ENCODE measurements at places on chromosomes 16 and 17. TPM values are rescaled to one million over a fixed set of nuclear protein-coding genes. Genes with fewer than 3 reads are reported as not detected.

The TANGO6 gene
- 8.2 TPM for total RNA-seq

DNA sequence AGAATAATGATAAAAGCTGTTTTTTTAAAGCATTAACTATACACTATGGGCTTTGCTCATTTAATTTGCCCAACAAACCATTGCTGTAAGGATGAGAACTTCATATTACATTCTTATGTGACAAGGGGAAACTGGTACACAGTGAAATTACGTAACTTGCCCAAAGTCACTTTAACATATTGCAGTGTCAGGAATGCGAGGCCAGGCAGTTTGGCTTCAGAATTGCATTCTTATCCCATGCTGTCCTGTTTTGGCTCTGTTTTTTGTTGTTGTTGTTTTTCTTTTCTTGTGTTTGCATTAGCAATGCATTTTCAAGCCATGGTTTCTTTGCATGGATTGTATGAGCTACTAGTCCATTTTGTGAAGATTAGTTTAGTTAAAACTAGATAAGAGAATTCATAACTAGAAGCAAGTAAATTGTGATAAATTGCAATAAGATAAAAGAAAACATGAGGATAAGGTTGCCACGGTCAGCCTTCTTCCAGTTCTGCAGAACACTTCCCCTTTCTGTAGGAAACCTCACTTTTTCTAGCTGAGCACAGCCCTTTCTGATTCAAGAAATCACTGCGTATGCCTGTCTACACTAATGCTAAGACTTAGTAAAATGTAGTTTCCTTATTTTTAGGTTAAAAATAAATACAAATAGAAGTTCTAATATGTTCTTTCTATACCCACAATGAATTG lies 221.3 kb upstream of the KCNJ16 start:
- DNase-seq = peak; percentile 3

- DNase-seq = no peak
Measured at GRCh38 chr17:6249732-6250131, 179.6 kb downstream of the WSCD1 start.

DNA sequence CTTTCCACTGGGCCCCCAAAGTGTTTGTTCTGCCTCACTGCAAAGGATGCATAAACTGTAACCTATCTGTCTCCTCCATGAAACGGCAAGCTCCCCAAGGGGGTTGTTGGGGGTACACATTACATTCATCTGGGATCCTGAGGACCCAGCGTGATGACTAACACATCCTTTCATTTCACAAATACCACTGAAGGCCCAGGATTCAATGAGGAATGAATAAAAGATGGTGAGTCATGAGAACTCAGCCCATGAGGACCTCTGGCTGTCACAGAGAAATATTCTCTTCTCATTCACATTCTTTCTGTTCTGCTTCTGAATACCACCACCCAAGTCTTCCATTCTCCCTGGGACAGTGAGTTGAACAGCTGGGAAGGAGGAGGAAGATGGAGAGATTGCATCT lies 149.8 kb downstream of the RBFOX3 start:
- no peak for DNase-seq

DNA sequence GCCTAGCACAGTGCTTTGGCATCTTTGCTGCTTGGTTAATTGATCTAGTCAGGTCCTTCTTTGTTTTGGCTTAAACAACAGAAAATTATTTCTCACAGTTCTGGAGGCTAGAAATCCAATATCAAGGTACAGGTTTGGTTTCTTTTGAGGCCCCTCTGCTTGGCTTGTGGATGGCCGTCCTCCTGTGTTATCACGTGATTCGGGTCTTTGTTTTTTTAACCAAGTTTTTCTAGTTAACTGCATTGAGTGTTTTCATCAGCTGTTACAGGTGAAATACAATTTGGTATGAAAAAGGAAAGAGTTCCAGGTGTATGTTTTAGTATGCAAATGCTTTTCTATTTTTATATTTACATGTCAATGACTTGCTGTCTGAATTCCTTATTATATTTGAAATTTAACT lies 2.8 kb downstream of the NLK start:
- DNase-seq = no peak

- DNase-seq = no peak
Measured at GRCh38 chr17:43578699-43579565, 32.8 kb upstream of the ETV4 start.

DNA sequence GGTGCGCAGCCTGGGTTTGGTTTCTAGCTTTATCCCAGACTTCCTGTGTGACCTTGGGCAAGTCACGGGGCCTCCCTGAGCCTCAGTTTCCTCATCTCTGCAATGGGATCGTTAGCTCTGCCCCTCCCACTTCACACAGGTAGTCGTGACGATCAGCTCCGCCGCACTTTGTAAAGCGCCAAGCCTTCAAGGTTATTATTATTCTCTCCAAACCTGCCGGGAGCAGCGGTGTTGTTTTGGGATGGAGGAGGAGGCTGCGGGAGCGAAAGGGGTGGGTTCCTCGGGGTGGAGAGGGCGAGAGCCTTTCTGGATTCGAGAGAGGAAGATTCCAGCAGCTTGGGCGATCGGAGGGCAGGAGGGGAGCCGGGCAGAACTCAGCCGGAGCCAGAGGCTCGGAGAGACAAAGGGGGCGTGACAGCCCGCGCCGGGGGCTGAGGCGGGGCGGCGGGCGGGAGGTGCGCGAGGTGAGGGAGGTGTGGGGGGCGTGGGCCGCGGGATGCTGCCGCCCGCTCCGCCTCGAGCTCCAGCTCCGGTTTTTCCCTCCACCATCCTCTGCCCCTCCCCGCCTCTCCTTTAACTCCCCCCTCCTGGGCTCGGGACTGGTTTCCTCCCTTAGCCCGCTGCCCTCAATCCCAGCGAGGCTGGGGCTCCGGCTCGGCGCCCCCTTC lies at the start of gene EFNB3:
Gene EFNB3, plus strand, starts transcription at position 602 of the 668 bp plus-strand sequence. CDS start 397 bp downstream, outside the sequence.
- DNase-seq = no peak

DNA sequence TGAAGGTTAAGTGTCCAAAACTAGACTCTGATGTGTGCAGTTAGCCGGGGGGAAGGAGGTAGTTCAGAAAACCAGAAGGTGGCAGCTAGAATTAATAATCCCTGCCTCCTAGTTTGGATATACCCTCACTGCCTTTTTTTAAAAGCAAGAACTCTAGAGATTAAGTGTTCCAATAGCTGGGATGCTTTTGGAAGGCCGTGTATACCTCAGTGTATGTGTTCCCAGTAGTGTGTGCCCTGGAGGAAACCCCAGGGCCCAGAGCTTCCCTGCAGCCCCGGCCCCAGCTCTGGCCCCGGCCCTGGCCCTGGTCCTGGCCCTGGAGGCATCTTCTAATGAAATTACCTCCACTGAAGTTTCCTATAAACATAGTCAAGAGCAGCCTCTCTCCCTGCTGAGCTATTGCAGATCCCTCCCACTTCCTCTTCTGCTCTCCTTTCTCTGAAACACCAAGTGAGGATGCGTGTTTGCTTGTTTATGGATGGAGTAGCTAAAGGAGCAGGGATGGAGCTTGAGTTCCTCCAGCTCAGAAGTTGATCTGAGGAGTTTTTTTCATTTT lies 130.7 kb downstream of the PRKCA start:
- no peak for DNase-seq

The ST3GAL2 gene
- 4.2 TPM for total RNA-seq

The MEOX1 gene
- 3.5 TPM for total RNA-seq

- DNase-seq = no peak
Measured at GRCh38 chr16:48914070-48914469, 304.1 kb upstream of the N4BP1 start.

- DNase-seq = no peak
Measured at GRCh38 chr17:78124081-78124835, 4.3 kb downstream of the TMC6 start.

The RAMP2 gene
- 10.3 TPM for total RNA-seq

DNA sequence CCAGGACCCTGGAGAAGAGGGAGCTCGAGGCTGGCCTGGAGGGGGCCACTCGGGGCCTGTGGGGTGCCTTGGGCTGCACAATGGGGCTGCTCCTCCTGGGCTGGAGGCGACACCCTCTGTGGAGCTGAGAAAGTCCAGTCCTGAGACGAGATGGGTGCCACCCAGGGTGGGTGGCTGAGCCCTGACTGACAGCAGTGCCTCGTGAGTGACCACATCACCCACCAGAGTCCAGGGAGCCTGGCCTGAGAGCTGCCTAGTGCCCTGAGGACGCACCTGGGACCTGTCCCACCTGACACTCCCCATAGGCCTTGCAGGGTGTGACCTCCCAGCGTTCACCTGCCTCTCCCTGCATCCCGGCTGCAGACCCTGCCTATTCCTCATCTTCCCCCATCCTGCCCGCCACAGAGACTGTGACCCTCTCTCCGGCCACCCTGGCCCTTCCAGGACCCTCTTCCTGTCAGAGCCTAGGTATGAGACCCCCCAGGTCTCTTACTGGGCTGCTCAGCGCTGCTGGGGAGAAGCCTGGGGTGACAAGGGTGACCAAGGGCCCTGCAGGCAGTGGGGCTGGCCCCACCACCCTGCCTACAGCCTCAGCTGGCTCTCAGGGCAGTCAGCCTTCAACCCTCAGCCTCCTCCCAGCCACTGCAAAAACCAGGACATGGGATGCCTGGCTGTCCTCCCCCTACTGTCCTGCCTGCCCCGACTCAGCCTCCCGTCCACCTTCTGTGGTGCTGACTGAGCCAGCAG lies 41.2 kb downstream of the TNFRSF13B start:
- no peak for DNase-seq

The KRT40 gene
- not detected for total RNA-seq

DNA sequence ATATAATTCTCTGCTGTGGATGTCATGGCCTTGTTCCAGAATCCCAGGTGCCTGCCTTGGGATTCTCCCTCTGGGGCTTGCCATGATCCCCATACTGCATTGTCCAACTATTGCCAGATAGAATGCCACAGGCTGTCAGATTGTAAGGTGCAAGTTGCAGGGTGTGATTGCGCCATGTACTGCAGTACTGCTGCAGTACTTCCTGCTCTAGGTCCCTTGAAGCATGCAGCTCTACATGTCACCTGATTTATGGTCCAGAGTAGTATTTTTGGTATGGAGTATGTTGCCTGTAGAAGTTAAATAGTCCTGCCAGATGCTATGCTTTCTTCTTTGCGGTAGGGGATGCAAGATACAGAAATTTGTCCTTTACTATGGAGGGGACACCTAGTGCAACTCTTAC lies 7.0 kb upstream of the SLFN5 start:
- DNase-seq = no peak

DNA sequence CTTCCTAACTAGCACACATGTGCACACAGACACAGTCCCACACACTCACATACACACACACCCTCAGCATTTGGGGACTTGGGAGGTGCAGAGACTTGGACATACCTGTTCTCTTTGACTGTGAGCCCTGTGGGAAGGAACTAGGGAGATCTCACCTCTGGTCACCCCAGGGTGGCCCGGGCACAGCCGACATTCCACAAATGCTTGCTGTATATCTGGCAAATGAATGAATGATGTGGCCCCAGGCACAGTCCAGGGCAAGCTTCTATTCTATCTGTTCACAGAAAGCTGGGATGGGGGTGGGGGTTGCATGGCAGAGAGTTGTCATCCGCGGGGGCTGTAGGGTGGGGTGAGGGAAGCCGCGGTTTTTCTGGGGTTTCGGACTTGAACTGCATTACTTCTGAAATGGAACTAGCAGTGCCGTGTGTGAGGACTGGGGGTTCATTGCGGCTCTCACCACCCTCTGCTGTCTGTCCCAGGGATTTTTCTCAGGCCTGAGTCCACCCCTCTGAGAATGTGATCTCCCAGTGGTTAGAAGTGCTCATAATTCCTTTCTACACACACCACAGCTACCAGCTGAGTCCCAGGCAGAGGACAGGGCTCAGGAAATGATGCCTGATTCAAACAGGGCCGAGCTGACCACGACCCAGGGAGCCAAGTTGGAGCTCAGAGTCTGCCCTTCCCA lies 3.3 kb upstream of the RIPOR1 start:
- no peak for DNase-seq

The GAST gene
- not detected for total RNA-seq

DNA sequence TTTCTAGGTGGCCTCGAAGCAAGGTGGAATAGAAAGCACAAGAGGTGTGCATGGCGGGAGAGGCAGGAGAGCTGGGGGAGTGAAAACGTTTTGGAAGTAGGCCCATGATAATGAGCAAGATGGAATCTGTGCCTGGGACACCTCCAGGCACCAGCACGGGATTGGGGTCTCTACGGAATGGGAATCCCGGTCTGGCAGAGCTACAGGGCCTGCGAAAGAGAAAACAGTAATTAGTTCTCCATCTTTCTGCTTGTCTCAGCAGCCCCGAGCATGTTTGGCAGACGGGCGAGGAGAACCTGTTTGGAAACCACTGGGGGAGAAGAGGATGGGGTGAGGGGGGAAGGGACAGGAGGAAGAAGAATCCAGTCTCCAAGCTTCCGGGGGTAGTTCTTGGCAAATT lies 258.7 kb downstream of the SOX9 start:
- no peak for DNase-seq

The ITGB3 gene
- 6.8 TPM for total RNA-seq

GRCh38 chr17:61158376-61158775 lies 241.3 kb upstream of the TBX2 start:
- DNase-seq = no peak

The KRTAP4-4 gene
- total RNA-seq = not detected

The CACNG1 gene
- not detected for total RNA-seq

DNA sequence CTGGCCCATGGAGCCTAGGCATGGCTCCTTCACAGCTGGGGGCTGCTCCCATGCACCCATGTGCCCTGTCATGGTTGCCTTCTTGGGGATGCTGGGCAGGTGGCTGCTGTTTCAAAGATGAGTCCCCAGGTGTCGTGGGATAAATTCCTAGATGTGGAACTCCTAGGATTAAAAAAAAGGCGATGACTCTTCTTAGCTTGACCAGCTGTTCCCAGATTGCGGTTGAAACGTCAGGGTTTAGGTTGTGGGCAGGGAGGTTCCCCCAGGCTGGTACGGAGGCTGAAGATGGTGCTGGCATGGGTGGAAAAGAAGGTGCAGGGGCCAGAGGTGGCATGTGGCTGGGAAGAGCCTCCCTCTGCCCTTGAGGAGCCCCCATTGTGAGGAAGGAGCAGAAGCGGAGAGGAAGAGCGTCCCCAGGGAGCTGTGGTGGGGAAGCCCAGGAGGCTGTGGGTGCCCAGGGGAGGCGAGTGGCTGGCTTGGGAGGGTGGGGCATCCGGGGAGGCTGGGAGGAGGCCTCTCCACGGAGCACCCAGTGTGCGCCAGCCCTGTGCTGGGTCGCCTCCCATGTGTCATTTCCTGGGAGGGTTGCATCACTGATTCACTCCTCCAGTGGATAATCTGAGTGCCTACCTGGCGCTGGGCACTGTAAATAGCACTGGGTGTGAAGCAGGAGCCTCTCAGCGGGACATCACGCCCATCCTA lies 7.5 kb upstream of the KCNJ12 start:
- no peak for DNase-seq

The HOXB5 gene
- 19.9 TPM for total RNA-seq

GRCh38 chr17:76369804-76370203 lies 14.6 kb upstream of the SPHK1 start:
- DNase-seq = no peak

- peak; percentile 59 for DNase-seq
Measured at GRCh38 chr17:78343543-78344201, 16.2 kb downstream of the SOCS3 start.

GRCh38 chr17:42655528-42655927 lies 3.6 kb upstream of the TUBG2 start:
- no peak for DNase-seq

The CHST5 gene
- 111 TPM for total RNA-seq

DNA sequence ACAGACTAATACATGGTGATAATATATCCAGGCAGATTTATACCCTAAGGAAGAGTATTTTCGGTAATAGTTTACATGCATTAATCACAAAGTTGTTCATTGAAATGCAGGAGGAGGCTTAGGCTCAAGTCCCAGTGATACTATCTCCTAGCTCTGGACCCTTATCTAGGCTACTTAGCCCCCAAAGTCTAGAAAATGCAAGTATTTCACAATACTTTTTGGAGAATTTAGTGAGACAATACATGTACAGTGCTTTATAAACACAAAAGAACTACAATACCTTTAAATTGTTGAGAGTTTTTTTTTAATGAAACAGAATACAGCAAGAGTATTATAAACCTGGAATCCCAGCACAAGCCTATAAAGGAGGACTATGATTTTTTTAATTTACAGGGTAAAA lies 473.9 kb downstream of the HS3ST3B1 start:
- DNase-seq = no peak

Data from mucosa of descending colon (tissue), 3 donors.